ENCODE measurements at places on chromosomes 5 and 9.

- no peak for DNase-seq
Measured at GRCh38 chr5:37640088-37640487, 199.8 kb downstream of the GDNF start.

DNA sequence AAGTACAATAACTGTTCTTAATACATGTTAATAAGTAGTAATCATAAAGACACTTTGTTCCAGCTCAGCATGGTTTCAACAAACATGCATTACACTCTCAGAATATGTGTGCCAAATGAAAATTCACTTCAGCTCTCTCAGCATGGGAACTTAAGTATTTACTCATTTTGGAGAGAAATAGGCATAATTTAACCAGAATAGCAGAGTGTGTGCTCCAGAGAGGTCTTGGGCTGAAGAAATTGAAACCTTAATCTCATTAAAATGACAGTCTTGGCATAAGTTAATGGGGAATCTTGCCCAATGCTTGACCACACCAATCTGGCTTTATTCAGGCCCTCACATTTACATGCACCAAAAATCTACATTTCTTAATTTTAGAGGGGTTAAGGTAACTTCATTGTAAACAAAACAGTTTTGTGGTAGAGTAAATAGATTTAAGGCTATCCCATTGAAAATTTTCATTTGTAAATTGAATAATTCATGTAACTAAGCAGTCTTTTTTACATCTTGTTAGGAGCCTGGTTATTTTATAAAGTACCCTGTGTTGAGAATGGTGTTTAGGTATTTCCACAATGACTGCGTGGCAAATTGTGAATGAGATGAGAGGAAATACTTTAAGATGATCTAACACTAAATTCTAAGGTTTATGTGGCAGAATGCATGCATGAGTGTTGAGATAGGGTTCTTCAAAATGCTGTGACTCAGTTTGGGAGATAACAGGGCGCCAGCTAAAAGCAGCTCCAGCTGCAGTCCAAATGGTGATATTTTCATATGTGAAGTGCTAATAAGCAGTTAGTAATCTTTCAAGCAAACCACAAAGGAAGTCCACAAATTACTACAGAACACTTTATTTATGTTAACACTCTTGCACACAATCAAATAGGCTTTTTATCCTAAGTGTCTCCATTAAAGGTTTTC, 11.3 kb upstream of the LOX start:
- no peak for DNase-seq

DNA sequence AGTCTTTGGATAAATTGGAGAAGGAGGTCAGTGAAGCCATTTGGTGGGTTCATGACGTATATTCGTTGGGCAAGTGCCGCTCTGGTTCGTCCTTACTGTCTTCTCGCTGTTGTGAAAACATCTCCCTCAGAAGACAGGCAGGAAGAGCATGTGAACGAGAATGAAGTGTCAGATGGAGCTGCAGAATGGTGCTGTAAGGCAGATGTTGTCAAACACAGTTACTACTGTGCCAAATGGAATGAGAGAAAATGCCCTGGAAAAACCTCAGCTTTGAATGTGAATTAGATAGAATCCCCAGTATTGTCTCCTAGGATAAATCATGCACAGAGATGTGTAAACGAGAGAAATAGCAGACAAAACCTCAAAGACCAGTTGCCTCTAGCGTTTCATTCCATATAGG, 121.5 kb downstream of the CAMK4 start:
- no peak for DNase-seq

GRCh38 chr5:5367739-5368138, 54.7 kb upstream of the ICE1 start:
- no peak for DNase-seq

- no peak for DNase-seq
Measured at GRCh38 chr9:30015073-30015472, 2369.4 kb upstream of the ACO1 start.
